Panc1 (cell line): ENCODE measurements at places on chromosomes 5 and 9.

DNA sequence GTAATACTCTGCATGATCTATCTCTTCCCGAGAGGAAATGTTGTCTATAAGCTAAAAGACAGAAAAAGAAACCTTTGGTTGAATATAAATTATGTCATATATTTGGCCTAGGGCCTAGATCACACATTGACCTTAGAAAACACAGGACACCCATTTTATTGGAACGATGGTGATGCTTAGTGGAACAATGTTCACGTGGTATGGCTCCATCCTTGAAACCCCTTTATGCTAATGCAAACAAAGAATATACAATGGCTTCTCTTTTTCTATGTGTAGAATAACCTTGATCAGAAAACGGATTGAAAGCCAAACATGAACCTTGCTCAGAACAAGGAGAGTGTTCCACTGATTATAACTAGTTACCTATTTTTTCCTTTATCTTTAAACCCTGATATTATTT lies 24.5 kb downstream of the MRPS27 start:
- no peak for DNase-seq

DNA sequence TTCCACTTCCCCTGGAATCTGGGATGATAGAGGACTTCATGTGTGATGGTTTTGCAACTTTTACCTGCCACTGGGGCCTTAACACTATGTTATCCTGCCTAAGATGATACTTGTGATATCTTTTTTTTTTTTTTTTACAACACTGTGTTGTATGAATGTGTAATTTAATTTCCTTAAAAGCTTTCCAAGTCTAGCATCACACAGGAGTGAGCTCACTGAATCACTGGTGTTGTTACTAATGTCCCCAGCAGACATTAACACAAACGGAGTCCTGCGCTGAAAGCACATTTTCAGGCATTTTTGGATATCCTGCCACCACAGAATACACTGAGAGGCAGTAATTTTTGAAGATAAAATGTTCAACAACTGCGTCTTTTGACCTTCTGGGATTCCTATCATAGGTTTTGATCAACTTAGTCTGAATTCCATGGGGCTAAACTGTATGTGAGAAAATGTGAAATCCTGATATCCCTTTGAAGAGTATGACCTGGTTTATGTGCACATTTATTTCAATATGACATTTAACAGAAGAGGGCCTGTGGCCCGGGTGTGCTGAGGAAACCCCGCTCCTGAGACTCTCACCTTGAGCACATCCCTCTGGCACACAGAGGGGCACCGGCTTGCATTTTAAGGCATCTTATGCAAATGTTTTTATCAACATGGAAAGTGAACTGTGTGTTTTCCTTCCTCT lies 118.0 kb downstream of the FSTL4 start:
- DNase-seq: no peak

DNA sequence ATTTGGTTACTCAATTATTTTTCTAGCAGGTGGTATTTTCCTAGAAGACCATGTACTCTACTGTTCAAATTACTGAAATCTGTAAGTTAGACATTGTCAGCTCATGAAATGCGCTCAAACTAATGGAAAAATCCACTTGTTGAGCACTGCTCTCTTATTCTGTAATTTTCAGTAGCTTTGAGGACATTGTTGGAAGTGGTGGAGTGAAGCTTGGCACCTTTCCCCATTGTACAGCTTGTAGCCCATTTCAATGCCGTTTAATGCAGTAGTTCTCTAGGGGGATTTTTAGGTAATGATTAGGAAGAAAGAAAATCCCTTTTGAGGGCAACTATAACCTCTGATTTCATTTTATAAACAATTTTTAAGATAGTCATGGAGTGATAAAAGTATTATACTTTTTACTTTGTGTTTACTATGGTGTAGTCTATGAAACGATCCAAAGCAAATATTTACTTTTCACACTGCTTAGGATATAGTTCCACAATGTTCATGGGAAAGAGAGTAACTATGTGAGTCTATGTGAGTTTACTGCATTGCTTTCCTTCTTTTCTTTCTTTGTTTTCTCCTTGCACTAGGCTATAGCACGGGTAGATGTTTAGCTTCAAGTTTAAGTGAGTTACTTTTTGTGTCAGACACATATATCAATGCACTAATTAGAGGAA lies 165.8 kb upstream of the ANKH start:
- no peak for DNase-seq

GRCh38 chr5:16934677-16935153 lies 1.4 kb downstream of the MYO10 start:
- DNase-seq: no peak

GRCh38 chr9:112315331-112316257 lies 17.8 kb downstream of the PTBP3 start:
- DNase-seq: no peak
